Astrocyte of the cerebellum (primary cell): ENCODE measurements at places on chromosomes 16 and 17.

GRCh38 chr16:30659507-30660423, 1.5 kb downstream of the FBRS start:
- no peak for DNase-seq

- no peak for DNase-seq
Observed at GRCh38 chr17:55760643-55761355, 9.9 kb downstream of the PCTP start.

- DNase-seq = no peak
Observed at GRCh38 chr16:14569213-14569612, 60.8 kb downstream of the PARN start.

GRCh38 chr17:1580979-1581676, 18.5 kb upstream of the PITPNA start:
- no peak for DNase-seq

GRCh38 chr17:14019186-14019956, 49.9 kb upstream of the COX10 start:
- no peak for DNase-seq

DNA sequence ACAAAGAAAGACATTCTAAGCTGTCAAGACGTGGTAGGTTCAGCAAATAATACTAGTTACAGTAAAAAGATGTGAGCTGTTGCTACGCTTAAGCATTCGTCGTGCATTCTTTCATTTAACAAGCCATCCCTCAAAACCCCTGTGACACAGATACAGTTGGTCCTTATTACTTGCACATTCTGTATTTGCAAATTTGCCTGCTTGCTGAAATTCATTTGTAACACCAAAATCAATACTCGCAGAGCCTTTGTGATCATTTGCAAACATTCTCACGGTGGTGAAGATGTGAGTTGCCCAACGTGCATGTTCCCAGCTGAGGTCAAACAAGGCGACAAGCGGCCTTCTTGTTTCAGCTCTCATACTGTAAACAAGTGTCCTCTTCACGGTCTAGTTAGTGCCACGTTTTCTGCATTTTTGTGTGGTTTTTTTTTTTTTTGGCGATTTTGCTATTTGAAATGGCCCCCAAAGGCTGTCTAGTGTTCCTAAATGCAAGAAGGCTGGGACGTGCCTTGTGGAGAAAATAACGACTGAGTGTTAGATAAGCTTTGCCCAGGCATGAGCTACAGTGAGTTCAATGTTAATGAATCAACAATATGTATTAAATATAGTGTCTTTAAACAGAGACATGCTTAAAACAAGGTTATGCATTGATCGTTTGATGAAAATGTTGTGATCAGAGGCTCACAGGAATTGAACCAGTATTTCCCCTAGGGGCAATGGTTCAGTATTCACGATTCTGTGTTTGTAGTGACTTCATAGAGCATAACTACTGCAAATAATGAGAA, 84.1 kb downstream of the RAB11FIP4 start:
- no peak for DNase-seq

DNA sequence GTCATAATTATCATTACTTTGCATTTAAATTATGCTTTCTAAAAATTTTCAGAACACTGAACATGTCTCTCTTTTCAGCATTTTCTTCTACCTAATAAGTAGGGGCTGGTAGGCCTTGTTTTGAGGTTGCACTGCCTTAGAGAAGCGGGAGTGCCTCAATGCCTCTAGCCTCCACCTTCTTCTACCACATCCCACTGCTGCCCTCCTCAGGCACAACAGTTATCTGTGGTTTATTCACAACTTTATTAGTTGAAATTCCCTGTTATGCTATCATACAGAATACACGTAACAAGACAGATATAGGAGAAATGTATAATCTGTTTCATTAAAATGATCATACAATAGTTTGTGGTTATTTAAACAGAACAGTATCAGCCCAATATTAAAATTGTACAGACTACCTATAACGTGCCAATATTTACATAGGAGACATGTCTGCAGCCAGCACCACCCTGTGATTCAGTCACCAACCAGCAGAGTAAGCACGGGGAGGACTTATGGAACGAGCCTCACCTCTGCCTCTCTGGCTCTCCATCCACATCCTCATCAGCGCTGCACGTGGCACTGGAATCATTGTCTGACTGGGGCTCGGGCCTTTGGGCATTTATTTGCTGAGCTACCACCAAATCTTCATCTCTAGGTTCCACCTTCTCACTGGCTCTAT, 101.2 kb downstream of the TTC19 start:
- DNase-seq = no peak

DNA sequence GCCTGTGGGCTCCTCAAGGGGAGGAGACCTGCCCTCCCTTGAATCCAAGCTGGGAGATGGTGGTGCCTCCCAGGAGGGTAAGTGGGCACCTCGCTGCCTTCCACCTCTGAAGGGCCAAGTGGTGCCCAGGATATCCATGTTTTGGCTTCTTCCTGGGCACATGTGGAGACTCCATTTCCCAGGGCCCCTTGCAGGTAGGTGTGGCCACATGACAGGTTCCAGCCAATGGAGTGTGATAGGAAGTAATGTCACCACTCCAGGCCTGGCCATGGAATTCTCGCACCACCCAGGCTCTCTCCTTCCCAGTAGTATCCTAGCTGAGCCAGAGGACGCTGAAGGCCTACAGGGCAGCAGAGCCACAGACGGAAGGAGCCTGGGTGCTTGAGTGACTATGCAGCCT, 17.6 kb upstream of the PEMT start:
- DNase-seq = no peak

- DNase-seq = no peak
Observed at GRCh38 chr16:11896486-11897176, 19.1 kb downstream of the GSPT1 start.

DNA sequence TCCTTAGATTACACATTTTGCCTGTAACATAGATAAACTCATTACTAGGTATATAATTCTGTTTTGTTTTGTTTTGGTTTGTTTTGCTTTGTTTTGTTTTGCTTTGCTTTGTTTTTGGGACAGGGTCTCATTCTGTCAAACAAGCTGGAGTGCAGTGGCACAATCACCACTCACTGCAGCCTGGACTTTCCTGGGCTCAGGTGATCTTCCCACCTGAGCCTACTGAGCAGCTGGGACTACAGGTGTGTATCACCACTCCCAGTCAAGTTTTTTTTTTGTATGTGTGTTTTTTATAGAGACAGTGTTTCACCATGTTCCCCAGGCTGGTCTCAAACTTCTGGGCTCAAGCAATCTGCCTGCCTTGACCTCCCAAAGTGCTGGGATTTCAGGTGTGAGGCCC, 1.3 kb upstream of the CCL4L2 start:
- no peak for DNase-seq

- no peak for DNase-seq
Observed at GRCh38 chr17:28669918-28670317, 7.9 kb downstream of the SUPT6H start.

DNA sequence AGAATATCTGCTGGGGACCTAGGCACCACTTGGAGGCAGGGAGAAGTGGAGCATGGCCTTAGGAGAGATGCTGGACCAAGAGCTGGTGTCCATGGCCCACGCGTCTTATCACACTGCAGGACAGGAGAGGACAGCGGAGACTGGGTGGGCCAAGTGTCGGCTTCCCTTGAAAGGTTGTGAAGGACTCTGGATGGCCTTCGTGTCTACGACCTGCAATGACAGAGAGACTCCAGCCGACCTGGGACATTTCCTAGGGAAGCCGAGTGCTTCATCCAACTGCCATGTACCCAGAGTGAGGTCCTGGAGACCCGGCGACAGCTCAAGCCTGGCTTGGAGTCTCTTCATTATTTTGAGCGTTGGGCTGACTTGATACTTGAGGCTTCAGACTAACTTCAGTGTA, 20.5 kb downstream of the C1QTNF1 start:
- no peak for DNase-seq

DNA sequence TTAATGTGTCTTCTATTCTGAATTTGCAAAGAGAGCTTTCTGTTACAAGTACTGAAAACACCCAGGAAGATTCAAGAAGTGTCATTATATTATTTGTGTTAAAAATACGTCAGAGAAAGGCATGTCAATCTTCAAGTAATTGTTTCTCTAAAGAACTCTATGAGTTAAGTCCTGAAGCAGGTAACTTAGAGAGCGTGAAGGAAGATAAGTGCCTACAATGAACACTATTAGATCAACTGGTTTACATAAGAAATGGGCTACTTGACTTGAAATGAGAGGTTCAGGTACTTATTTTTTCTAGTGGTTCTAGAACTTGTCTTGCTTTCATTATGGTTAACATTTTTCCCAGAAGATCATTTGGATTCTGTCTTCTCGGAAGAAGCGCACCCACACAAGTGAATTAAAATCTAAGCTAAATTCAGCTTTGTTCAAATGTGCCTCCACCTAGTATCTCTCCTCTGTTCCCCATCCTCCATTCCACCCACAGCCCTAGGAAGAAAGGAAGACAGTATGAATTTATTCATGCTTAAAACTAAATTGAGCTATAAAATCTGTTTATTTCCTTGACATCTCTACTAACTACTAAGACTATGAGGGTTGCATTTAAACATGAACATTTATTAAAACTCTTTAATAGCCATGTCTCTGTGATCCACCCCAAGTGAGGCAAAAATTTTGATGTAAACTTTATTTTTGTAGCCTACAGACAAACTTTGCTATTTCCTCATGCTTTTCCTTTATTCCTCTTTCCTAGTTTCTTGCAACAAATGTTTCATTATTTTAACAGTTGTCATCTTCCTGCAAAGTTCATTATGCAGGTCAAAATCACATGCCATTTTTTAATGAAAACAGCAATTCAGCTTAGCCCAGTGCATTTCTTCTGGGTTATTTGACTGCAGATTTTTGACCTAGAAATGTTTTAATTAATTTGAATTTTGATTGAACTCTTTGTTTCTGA, 206.8 kb downstream of the KCNJ2 start:
- DNase-seq = no peak

DNA sequence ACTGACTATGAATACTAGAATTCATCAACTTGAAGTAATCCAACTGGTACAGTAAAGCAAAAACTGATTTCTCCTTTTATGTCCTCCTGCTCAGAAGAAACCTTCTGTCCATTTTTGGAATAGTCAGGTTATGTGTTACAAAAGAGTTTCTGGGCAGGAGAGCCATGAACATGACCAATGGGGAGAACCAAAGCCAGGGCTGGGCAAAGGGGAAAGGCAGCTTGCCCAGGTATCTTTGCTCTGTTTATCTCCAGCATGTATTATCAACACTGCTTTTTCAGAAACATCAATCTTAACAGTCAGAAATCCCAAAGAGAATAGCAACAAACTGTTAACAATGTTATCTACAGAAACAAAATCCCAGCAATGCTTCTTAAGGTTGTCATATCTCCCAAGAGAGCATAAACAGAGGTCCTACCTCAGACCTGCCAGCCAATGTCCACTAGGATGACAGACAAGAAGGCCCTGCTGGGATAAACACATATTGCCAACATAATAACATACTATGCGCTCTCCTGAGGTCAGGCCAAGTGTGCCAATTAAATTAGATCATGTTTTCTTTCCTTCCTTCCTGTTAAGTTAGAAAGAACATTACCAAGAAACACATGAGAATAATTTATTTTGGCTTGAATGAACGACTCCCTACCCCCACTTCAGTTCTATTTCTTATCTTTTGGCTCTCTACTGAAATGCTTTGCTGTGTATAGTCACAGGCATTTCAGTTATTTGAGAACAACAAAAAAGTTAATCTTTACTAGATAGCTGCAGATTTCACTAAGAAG, 28.0 kb downstream of the BLMH start:
- no peak for DNase-seq

GRCh38 chr16:46629331-46630219, 8.4 kb upstream of the SHCBP1 start:
- no peak for DNase-seq

- DNase-seq = peak; percentile 83
Observed at GRCh38 chr17:56699186-56699894, 105.8 kb downstream of the NOG start.

DNA sequence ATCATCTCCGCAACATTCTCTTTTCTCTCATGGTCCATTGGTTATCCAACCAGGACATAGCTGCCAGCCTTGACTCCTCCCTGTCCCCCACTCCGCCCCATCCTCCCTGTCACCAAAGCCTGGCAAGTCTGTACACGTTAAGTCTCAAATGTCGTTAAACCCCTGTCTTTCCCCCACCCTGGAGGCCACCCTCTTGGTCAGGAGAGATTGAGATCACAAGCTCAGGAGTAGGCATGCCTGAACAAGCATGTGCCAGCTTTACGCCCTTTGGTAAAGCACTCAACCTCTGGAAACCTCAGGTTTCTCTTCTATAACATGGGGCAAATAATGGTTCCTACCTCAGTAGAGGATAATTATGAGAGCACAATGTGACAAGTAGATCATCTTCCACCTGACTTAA, 38.1 kb upstream of the CCL1 start:
- DNase-seq = no peak

DNA sequence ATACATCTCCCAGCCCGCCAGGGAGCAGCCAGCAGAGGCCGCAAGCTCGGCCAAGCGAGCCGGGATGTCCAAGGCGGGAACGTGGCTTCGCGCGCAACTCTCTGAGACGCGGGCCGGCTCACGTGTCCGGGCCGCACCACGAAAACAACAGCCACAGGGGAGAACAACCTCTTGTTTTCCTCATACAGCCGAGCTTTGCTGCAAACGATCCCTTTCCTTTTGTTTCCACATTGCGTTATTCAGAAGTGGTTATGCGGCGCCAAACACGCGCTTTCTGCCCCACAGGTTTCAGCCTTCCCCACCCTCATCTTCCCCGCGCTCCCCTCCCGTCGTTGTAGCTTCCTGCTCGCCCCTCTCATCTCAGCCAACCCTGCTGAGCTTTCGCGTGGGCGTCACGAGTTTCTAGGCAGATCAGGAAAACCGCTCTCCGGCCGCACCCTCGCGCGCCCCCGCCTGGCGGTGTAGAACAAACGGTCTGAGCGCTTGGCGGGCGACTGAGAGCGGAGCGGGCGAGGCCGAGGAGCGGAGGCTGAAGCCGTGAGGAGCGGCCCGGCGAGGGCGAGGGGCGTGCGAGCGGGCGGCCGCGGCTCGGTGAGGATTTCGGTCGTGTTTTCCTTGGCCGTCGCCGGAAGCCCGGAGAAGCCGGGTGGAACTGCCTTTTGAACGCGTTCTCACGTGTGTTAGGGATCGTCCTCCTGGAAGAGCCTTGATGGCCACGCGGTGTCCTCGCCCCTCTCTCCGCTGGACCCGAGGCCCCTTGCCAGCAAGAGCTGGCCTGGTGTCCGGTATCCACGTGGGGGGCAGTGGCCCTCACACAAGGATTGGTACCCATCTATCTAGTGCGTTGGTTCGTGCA, 6.6 kb upstream of the SMARCD2 start:
- no peak for DNase-seq

DNA sequence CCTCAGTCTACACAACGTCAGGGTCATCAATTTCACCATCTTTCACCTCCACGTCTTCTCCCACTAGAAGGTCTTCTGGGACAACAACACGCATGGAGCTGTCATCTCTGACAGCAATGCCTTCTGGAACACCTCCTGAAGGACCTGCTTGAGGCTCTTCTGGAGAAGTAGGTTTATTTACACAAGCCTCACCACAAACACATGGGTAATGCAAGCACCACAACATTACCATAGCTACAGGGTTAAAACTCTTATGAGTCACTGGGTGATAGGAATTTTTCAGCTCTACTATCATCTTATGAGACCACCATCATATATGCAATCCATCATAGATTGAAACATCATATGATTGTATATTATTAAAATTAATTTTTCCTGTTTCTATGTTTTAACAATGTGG, 215.4 kb downstream of the CHD9NB start:
- DNase-seq = peak; percentile 9

- no peak for DNase-seq
Observed at GRCh38 chr16:82703871-82704768, 77.4 kb downstream of the CDH13 start.
